ENCODE measurements at places on chromosomes 12 and 14.

DNA sequence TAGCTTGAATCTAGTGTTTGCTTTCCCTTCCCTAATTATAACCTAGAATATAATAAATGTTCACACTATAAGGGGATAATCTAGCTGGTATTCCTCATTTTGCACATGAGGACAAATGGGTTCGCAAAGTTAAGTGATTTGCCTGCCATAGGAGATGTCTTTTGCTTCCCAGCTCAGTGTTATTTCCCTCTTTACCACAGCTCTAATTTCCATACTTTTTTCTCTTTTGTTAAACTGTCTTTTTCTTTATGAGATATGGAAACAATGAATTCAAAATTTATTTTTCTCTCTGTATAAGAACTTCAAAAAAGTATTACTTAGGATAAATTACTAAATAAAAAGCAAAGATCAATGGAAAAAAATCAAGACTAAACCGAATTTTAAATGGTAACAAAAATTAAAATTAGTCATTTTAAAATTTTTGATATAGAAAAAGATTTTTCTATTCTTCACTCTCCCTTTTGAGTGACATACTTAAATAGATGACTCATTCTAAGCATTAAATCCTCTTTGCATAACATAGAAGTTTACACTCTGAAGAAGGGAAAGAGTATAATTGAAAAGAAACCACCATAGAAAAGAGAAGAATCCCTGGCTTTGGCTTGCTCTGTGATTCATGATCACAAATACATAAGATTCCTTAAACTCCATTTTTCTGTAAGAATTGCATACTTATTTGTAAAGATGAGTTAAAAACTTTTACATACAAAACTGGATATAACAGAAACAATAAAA is 97.3 kb downstream of the INSM2 start:
- no peak for DNase-seq

DNA sequence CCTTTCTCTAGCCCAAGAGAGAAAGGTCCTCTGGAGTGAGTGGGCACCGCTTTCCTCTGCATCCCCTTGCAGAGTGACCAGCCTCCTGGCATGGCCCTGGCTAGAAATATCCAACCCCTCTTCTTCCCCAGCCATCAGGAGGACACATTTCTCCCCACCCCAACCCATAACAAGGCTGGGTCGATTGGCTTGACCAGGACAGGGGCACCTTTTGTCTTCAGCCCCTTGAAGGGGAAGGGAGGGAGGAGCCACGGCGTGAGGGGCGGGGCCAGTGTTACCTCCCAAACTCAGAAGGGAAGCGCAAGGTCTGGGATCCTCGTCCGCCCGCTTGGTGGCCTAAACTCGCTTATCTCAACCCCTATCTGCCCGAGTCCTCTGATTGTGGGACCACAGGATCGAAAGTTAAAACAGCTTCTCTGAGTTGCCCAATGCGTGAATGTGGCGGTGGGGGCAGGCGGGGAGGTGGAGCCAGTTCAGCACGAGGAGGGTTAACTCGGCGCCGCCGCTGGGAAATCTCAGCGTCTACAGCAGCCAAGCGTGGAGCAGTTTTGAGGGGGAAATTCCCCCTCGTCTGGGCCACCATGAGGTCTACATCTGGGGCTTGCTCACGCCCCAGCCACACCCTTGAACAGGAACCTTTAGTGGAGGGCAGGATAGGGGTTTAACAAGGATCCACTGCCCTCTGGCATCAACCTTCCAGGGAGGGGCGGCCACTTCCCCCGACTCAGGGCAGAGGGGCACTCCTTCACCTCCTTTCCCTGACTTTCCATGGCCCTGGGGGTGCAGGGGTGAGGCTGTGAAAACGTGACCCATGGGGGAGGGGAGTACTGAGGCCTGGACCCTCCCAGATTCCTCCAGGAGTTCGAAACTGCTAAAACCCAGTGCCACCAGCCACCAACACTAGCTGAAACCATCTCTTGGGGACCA is 795 bp downstream of the STAT6 start:
- no peak for DNase-seq

DNA sequence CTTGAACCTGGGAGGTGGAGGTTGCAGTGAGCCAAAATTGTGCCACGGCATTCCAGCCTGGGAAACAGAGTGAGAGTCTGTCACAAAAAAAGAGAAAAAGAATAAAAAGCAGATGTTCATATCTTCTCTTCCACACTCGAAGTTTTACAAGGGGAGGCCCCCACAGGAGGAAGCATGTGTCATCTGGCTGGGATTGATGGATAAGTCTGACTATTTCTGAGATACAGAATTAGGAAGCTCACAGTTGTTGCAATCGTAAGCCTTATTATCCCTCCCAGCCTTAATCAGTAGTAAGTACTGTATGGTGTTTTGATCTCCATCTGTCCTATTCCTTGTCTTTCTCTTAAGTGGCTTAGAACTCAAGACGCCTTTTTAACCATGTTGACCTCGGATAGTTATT is 31.9 kb upstream of the RASSF8 start:
- DNase-seq = no peak

GRCh38 chr12:78958941-78959340 is 94.4 kb downstream of the SYT1 start:
- DNase-seq = no peak

GRCh38 chr12:47282206-47282605 is 202.4 kb upstream of the AMIGO2 start:
- DNase-seq = no peak

- DNase-seq = no peak
Observed at GRCh38 chr12:1502379-1502720, 92.0 kb downstream of the FBXL14 start.

DNA sequence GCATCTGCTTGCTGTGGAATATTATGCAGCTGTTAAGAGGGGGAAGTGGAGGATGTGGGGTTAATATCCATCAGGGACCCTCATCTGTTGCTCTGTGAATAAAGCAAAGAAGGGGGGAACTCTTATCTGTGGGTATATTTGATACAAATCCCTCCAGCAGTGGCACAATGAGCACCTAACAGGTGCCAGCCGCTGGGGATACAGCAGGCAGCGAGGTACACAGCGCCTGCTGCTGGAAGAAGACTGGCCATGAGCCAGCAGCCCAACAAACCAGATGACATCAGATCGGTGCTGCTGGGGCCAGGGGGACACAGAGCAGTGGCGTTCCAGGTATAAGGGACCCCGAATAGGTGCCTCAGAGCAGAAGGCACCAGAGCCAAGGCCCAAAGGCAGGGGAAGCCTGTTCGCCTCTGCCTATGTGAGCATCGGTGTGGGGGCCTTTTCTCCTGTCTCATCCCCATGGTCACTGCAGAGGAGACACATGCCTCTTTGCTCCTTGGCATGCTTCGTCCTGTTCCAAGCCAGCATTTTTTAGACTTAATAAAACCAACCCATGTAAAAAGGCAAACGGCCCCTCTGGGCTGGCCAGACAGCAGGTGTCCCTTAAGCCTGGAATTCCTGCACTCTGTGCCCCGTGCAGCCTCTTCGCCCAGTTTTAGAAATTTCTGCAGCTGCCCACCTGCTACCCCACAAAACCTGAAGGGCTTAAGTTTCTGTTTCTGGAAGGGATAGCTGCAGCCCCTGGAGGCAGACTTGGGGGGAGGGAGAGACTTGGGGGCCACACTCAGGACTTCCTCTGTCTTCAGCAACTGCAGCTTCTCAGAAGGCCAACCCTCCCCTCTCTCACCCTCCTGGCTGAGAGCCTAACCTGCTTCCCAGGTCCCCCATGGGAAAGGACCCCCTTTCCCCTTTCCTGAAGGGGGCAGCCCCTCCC is 1.6 kb upstream of the CKB start:
- DNase-seq = no peak

GRCh38 chr12:101642115-101643067 is 47.6 kb downstream of the MYBPC1 start:
- DNase-seq = no peak

DNA sequence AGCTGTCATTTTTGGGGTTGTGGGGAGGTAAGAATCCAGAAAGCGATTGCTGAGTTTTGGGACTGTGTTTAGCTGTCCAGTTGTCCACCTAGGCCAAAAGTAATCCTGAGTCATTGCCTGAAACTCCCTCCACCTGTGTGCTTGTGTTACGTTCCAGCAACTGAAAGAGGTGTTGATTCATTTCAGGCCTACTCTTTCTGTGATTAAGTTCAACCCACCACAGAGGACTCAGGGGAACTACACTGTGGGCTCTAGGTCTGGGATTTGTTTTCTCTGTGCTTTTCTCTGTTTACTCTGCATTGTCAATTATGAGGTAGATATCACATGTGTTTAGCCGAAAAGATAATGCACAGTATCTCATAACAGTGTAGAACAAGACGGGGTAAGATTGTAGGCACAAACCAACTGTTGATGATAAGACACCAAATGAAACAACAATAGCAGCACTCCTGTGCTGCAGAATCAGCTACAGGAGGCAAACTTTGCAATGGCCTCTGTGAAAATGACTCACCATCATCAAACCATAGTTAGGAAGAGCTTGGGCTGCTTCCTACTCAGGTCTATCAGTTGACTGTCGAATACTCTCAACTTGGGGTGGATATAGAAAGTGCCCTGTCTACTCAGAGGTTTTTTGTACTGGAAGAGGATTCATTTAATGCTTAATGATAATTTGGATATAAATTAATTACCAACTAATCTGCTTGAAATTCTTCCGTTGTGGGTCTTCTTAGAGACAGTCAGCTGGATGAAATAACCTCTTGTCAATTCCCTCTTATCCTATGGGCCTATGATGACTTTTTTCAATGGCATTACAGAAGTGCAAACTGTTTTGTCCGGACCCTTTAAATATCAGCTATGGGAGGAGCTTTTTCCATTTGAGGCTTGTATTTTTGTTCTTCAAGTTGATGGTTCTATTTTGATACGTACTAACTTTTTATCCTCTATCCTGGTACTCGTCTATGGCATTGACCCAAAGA is 385.9 kb downstream of the BMP4 start:
- no peak for DNase-seq

DNA sequence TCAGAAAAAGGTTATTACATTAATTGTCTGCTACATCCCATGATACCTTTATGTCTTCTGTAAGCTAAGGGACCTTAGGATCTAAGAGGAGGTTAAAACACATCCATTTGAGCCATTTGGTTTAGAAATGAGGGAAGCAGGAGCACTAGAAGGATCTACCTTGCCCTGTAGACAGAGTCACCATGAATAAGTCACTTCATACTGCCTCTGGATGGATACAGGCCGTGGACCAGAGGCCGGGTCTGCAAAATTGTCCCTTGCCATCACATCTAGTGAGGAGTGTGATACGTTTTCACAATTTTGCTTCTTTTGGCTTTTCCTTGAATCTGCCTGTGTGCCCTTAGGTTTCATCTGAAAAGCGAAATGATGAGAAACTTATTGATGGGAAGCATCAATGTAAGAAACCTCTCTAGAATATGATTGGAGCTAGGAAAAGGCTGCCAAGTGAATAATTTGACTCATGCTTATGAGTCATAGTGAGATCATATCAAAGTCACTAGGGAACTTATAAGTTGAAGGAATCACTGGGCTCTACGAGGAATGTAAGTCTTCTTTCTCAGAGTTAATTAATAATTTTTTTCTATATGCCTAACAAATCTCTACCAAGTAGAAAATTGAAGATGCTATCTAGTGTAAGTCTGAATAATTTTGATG is 10.8 kb downstream of the GLRX5 start:
- DNase-seq = no peak

DNA sequence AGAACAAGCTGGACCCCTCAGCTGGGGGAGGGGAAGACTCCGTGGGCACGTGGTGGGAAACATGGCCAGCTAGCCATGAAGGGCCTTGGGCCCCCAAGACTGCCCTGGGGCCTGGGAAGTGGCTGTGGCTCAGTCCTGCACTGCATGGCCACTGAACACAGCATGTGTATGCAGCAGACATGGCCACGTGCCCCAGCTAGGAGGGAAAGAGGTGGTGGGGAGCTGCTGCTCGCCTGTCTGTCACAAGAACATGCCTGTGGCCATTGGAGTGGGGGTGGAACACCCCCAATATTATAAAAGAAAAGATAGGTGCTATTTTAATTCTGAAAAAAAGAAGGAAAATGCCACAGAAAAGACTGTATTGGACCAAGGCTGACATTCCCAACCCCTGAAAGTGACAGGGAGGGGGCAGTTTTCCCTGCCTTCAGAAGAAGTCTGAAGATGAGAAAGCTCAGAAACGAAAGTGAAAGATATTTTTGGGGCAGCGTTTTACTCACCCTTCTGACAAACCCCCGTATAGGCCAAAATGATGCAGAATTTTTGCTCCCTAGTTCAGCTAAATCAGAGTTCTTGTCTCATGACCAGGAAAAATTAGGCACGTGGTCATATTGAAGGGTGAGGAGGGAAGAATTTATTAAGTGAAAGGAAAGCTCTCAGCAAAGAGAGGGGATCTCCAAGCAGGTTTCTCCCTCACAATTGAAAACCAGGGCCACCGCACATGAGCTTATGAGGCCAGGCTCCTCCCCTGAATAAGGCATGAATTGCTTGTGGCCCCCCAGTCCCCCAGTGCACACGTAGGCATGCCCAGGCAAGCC is 35.2 kb upstream of the PCNX1 start:
- DNase-seq = no peak

DNA sequence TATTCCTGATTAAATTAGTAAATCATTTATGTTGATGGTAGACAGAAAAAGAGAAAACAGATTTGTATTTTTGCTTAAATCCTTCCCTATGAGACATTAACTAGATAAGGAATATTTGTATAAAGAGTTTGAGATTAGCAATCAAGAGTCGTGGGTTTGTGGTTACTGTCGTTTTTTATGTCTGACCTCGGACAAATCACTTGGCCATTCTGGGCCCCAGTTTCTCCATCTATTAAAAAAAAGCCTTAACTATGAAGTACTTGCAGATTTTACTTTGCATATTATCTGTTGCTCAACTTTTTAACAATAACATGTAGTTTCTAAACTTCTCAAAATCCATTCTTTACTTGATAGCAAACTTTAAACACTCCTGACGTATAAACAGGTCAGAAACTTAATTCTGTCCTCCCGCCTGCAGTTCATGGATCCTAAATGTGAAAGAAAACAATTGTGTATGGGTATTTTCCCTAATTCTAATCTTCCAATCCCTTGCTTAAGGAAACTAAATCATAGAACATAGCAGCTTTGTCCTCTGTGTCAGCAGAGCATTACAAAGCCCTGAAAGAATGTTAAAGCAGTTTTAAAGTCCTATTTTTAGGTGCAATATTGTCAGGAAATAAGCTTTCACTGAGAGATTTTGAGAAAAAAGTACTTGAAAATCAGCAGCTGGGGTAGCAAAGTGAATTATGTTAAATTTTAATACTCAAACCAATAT is 118.2 kb downstream of the GPR135 start:
- DNase-seq = no peak

GRCh38 chr12:52515927-52516831 is 4.0 kb downstream of the KRT5 start:
- no peak for DNase-seq

- no peak for DNase-seq
Observed at GRCh38 chr12:13044906-13045299, 722 bp downstream of the FAM234B start.
